ENCODE measurements at places on chromosomes 11 and 22. TPM values are rescaled to one million over a fixed set of nuclear protein-coding genes. Genes with fewer than 3 reads are reported as not detected.

LIF gene
- total RNA-seq, result 0.17 TPM

GRCh38 chr11:18081551-18081950 lies 24.3 kb downstream of the SAAL1 start:
- no peak for DNase-seq

MPPED2 gene
- total RNA-seq, result not detected

DNA sequence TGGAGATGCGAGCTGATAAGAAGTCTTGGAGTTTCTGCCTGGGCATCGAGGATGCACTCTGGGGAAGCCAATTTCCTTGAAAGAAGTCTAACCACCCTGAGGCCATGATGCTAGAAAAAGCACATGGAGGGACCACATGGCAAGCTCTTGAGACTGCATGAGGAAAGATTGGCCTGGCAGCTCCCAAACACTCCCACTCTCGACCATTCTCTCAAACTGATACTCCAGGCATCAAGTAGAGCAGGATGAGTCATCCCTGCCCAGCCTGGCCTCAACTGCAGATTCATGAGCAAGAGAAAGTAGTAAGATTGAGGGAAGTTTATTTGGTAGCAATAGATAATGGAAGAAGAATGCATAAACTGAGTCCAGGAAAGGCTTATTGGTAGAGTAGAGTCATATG lies 194.3 kb downstream of the KIF18A start:
- no peak for DNase-seq

CD3D gene
- not detected for total RNA-seq

- DNase-seq, result no peak
These were observed 47.6 kb downstream of the PLEKHB1 start for GRCh38 chr11:73693899-73694525.

DNA sequence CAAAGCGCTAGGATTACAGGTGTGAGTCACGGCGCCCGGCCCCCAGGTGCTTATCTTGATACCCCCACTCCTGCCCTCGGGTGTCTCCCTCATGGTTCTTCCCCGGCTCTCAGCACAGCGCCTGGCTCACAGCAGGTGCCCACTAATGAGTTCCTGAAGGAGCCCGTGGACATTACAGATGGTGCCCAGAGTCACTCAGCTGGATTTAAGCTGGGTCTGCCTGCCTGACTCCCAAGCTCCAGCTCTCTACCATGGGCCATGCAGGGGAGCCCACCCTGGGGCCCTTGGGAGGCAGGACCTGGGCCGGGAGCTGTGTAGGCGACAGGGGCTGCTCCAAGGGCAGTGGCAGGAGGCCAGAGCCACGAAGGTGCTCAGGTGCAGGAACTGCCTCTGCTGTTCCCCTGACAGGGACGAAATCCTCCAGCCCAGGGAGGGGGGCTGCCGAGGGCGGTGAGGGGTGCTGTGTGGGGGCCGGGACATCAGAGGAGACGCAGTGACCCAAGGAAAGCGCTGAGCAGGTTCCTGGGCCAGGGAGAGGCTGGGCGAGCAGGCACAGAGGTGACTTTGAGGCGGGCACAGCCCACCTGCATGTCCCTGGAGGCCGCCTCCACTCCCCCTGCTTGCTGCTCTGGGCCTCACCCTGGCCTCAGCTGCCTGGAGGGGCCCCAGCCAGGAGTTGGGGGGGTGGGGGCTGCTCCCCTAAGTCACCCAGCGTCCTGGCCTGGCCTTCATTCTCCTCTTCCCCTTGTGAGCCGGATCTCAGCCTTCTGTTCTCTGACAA lies 14.6 kb upstream of the FLRT1 start:
- no peak for DNase-seq

CRYBB2 gene
- not detected for total RNA-seq

CASP4 gene
- 76.0 TPM for total RNA-seq

OR8G5 gene
- not detected for total RNA-seq

- no peak for DNase-seq
These were observed 305.0 kb upstream of the LARGE1 start for GRCh38 chr22:34225278-34225677.
